ENCODE measurements at places on chromosomes 1 and 21.

- no peak for DNase-seq
Observed at GRCh38 chr1:210362526-210362925, 33.8 kb downstream of the HHAT start.

DNA sequence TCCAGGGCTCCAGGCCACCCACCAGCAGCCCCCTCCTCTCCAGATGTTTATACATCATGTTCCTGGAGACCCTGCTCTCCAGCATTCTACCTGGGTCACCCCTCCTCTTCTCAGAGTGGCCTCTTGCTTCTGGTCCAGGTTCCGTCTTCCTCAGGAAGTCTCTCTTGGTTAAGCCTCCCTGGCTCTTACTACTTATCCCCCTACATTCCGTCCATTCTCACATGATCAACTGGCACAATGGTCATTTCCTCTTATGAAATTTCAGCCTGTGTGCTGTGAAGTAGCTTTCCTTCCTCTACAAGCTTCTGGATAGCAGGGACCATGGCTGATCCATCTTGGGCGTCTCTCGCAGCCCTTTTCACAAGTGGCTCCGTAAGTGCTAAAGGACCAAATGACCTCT is 33.9 kb upstream of the ATP2B4 start:
- DNase-seq = no peak

GRCh38 chr1:154765970-154766369 is 104.1 kb downstream of the KCNN3 start:
- DNase-seq = no peak

DNA sequence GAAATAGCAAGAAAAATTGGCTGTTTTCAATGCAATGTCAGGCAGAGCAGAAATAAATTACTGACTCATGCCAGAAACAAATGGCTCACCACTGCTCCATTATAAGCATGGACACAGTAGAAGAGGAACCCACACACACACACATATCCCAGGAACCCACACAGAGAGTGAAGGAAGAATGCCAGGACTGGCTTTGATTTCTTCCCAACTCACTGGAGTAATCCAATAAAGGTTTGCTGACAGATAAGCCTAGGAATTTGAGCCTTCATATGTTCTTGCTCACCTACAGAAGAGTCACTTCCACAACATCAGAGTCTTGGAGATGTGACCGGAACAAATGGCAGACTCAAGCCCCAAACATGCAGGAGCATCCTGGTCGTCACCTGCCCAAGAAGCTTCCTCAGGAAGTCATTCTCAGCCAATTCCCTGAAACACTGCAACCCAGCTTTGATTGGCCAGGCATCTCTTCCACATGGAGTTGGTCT is 2.2 kb downstream of the SH3BP5L start:
- DNase-seq = no peak

GRCh38 chr1:145886390-145886789 is 724 bp upstream of the ANKRD35 start:
- no peak for DNase-seq

DNA sequence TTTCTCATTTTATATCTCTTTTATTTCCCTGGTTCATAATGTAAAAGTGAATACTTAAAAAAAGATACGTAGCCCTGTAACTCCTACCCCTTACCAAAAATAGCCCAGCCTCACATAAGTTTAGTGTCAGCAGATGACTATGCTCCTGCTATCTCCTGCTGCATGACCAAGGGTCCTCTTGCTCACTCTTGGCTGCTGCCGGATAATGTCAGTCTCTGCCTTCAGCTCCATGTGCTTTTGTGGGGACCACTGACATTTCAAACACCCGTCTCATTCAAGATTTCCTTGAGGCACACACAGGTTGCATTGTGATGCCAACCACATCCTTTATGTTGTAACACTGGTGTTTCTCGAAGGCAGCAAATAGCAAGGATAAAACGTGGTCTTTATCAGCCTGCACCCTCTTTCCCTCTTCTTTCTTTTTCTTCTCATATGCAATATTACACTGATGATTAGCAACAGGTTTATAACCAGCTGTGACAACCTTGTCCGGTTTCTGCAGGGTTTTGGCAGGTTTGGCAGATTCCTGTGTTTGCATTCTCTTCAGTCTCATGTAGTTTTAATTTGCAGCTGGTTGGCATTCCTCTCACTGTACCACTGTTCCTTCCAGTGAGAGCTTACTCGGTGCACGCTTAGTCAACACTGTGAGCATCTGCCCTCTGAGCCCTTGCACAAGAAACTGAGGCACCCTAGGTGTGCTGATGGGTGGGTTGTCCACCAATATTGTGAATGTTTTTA is 62.2 kb downstream of the ZNF684 start:
- DNase-seq = no peak

GRCh38 chr1:107547363-107548155 is 406.7 kb downstream of the NTNG1 start:
- no peak for DNase-seq

- DNase-seq = no peak
Observed at GRCh38 chr1:230694464-230694863, 19.5 kb downstream of the AGT start.

GRCh38 chr1:42324398-42325013 is 10.5 kb downstream of the FOXJ3 start:
- DNase-seq = no peak

DNA sequence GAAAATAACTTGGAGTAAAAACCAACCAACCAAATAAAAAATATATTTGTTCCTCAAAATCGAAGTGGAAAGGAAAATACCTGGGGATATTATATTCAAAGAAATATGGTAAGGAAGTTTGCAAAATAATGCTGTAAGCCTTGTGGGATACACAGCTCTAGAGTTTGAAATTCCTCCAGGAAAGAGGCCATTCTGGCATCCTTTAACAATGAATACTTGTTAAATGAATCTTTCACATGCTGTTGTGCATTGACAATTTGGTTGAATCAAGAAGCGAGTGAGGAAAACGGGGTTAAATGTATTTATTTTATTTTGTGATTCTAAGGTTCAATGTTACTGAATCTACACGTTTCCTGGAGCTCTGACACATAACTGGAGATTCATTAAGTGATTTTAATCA is 30.5 kb upstream of the NTNG1 start:
- DNase-seq = no peak

DNA sequence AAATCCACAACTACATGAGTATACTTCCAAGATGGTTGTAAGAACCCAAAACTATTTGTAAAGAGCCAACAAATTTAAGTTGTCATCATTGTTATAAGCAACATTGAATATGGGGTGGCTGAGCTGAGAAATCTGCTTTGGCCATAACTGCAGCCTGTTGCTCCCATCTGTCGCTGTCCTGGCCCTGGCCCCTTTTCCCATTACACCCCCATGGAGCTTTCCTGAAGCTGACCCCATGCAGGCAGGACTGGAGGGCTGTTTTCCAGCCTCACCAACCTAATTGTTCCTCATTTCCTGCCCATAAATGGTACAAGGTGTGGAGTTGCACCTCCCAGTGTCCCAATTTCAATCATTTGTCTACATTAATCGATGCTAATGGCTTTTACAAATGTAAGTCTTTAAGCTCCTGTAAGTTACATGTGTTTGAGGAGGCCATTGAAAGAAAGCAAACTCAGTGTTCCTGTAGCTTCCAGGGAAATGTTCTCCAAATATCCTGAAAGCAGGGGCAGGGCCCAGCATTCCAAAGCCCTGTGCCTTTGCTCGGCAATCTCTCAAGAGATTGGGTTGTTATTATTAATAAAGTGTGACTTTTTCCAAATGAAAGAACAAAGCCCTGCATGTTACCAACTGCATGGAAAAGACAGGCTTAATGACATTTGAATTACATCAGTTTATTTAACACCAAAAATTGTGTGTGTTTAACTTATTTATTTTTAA is 545.9 kb downstream of the PLPP3 start:
- DNase-seq = no peak

DNA sequence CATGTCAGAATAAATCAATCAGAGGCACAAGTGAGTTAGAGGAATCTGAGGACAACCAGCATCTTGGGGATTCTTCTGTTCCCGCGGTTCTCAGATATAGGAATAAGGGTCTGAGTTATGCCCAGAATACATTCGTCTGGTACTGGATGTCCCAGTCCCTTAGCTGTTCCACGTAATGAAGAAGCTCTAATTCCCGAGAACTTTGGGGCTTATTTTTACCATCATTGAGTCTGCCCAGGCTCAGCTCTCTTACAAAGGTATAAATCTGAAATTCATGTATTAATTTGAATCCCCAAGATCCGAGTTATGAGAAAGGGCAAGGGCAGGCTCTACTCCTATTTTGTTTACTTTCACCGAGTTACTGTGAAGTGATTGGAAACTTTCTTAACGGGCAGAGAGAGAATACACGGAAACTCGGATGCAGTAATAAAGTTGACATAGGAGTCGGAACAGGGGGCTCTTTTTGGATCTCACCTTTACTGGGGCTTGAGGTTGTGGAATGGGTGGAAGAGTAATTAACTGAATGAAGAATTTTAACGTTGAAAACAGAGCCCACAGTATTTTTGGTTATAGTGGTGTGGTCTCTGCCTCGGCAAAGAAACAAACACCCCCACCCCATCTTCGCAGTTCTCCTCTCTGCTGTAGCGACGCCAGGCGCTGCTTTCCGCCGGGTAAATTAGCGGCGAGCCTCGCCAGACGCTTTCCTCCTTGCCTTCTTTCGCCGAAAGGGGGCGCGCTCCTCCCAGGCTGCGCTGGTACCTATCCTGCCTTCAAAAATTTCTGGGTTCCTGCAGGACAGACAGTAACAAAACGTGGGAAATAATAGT is 7.1 kb downstream of the PRRX1 start:
- no peak for DNase-seq

- DNase-seq = no peak
Observed at GRCh38 chr1:184555665-184556641, 169.1 kb downstream of the C1orf21 start.
